ENCODE measurements at places on chromosomes 5 and 9. TPM values are rescaled to one million over a fixed set of nuclear protein-coding genes. Genes with fewer than 3 reads are reported as not detected.

ZNF454 gene
- total RNA-seq: 4.3 TPM

PCDHGA7 gene
- total RNA-seq: 2.8 TPM

DNA sequence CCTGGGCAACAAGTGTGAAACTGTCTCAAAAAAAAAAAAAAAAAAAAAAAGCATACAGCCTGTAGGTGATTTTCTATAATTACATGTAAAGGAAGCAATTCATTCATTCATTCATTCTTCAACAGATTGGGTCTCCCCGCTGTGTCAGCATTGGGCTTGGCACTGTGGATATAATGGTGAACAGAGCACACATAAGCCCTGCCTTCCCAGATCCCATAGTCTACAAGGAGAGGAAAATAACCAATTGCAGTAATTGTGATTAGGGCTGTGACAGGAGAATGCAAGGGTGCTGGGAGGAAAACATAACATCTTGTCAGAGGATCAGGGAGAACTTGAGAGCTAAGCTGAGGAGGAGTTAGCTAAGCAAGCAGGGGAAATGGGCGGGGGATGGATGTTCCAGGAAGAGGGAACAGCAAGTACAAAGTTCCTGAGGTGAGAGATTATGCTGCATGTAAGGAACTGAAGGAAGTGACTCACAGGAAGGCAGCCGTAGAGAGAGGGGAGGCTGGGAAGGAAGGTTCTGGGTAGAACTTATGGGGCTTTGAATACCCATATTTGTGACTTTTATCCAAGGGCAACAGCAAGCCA lies 24.0 kb upstream of the KLF9 start:
- H3K4me1 ChIP-seq: peaks cover 4% of the 10 kb centered on the region
- no peak overlapping the region for H3K27ac ChIP-seq
- H3K27me3 ChIP-seq: no peaks in the 10 kb centered on the region
- no peak overlapping the region for H3K4me3 ChIP-seq
- no peak for DNase-seq

GRCh38 chr5:91503321-91503720 lies 120.2 kb upstream of the ARRDC3 start:
- peaks cover 13% of the 10 kb centered on the region for H3K4me1 ChIP-seq
- H3K4me3 ChIP-seq: no peak overlapping the region
- no peaks in the 10 kb centered on the region for H3K27me3 ChIP-seq
- DNase-seq: no peak

GRCh38 chr5:114325541-114325940 lies 36.3 kb upstream of the KCNN2 start:
- no peaks in the 10 kb centered on the region for H3K4me1 ChIP-seq
- H3K27me3 ChIP-seq: no peaks in the 10 kb centered on the region
- peaks cover 6% of the 10 kb centered on the region for H3K36me3 ChIP-seq
- DNase-seq: no peak
- no peak overlapping the region for H3K27ac ChIP-seq

- H3K36me3 ChIP-seq: peaks cover 5% of the 10 kb centered on the region
- H3K4me1 ChIP-seq: peaks cover 84% of the 10 kb centered on the region
- H3K27me3 ChIP-seq: no peaks in the 10 kb centered on the region
- no peak overlapping the region for H3K27ac ChIP-seq
- no peak overlapping the region for H3K4me3 ChIP-seq
- no peak for DNase-seq
Measured at GRCh38 chr5:127335381-127335780, 44.8 kb downstream of the MEGF10 start.

- peaks cover 46% of the 10 kb centered on the region for H3K4me1 ChIP-seq
- H3K27me3 ChIP-seq: no peaks in the 10 kb centered on the region
- no peak overlapping the region for H3K27ac ChIP-seq
- DNase-seq: no peak
- no peaks in the 10 kb centered on the region for H3K36me3 ChIP-seq
Measured at GRCh38 chr5:158886086-158886485, 213.6 kb downstream of the EBF1 start.

- DNase-seq: no peak
- H3K4me3 ChIP-seq: no peak overlapping the region
- no peaks in the 10 kb centered on the region for H3K27me3 ChIP-seq
Measured at GRCh38 chr9:134222018-134222573, 57.7 kb upstream of the RNU6ATAC start.

C1QTNF2 gene
- 0.44 TPM for total RNA-seq

GRCh38 chr9:78035383-78035993 lies 3.9 kb upstream of the GNAQ start:
- H3K27me3 ChIP-seq: peaks cover 3% of the 10 kb centered on the region
- no peak for DNase-seq
- peaks cover 24% of the 10 kb centered on the region for H3K4me1 ChIP-seq
- H3K36me3 ChIP-seq: peaks cover 7% of the 10 kb centered on the region
- no peak overlapping the region for H3K4me3 ChIP-seq

DNA sequence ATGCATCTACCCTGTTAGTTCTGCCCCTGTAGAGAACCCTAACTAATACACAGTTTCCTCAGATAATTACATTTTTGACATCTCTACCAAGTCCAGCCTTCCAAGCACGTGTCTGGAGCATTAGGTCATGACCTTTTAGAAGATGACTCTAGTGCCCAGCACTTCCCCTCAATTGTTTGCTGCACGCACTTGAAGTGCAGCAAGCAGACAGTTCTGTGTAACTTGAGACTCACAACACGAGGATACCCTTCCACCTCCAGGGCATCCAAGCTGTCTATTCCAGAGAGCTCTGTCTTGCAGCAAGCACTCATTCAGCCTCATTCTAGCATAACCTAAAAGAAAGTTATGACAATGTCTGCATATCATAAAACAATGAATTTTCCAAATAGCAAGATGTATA lies 1410.5 kb upstream of the CDH18 start:
- no peaks in the 10 kb centered on the region for H3K27me3 ChIP-seq
- no peak overlapping the region for H3K4me3 ChIP-seq
- H3K4me1 ChIP-seq: peaks cover 4% of the 10 kb centered on the region
- no peaks in the 10 kb centered on the region for H3K36me3 ChIP-seq
- H3K27ac ChIP-seq: no peak overlapping the region

CSF1R gene
- 0.20 TPM for total RNA-seq

- no peak for DNase-seq
- H3K4me1 ChIP-seq: peaks cover 17% of the 10 kb centered on the region
- H3K4me3 ChIP-seq: no peak overlapping the region
- H3K36me3 ChIP-seq: no peaks in the 10 kb centered on the region
Measured at GRCh38 chr5:51621156-51621555, 237.9 kb downstream of the ISL1 start.

GFRA3 gene
- total RNA-seq: 1.3 TPM

GFI1B gene
- total RNA-seq: 0.41 TPM

RNF44 gene
- 233 TPM for total RNA-seq

C5orf52 gene
- not detected for total RNA-seq

DNA sequence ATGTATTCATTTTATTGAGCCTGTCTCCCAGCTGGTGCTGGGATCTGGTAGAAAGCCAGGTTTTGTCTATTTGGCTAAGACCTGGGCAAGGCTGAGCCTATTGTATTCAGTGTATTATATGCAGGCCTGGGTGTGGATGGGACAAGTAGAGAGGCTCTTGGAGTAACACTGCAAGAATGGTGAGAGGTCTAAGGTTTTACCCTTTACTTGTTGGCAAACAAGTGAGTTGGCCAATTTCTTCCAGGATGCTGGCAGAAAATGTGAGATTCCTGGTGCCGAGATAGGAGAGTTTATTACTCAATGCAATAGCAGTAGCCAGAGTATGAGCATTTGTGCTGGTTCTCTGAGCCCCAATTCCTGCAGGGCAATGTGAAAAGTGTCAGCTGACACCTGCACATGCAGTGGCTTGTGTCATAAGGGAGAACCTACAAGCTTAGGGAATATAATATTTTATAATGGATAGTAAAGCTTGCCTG lies 141.7 kb upstream of the PRLR start:
- H3K4me3 ChIP-seq: no peak overlapping the region
- H3K27me3 ChIP-seq: no peaks in the 10 kb centered on the region
- DNase-seq: no peak
- H3K4me1 ChIP-seq: peaks cover 9% of the 10 kb centered on the region
- H3K36me3 ChIP-seq: no peaks in the 10 kb centered on the region

GRCh38 chr5:113199122-113199905 lies 222.7 kb downstream of the DCP2 start:
- no peak for DNase-seq
- H3K4me3 ChIP-seq: no peak overlapping the region
- no peaks in the 10 kb centered on the region for H3K27me3 ChIP-seq
- H3K36me3 ChIP-seq: 0 out of 2 replicates have a peak, but pooled peaks cover 2% of the 10 kb centered on the region
- peaks cover 50% of the 10 kb centered on the region for H3K4me1 ChIP-seq
- H3K27ac ChIP-seq: peak overlapping the region; percentile 20

GRCh38 chr5:128199104-128199503 lies 115.5 kb downstream of the SLC12A2 start:
- no peak for DNase-seq
- H3K27ac ChIP-seq: no peak overlapping the region
- peaks cover 10% of the 10 kb centered on the region for H3K4me1 ChIP-seq
- H3K27me3 ChIP-seq: peaks cover 20% of the 10 kb centered on the region
- H3K4me3 ChIP-seq: no peak overlapping the region

- no peaks in the 10 kb centered on the region for H3K36me3 ChIP-seq
- DNase-seq: peak; percentile 13
- H3K4me3 ChIP-seq: no peak overlapping the region
- H3K27ac ChIP-seq: 0 out of 2 replicates have a peak overlapping the region, but pooled peaks have one; percentile 26
- H3K4me1 ChIP-seq: no peaks in the 10 kb centered on the region
- H3K27me3 ChIP-seq: no peaks in the 10 kb centered on the region
Measured at GRCh38 chr5:123344816-123345426, 78.3 kb downstream of the CEP120 start.

GRCh38 chr5:174307031-174307408 lies 261.5 kb downstream of the NSG2 start:
- H3K27me3 ChIP-seq: peaks cover 8% of the 10 kb centered on the region
- peaks cover 11% of the 10 kb centered on the region for H3K4me1 ChIP-seq
- no peak overlapping the region for H3K27ac ChIP-seq
- no peak for DNase-seq

GRCh38 chr5:114296191-114296590 lies 65.7 kb upstream of the KCNN2 start:
- no peak overlapping the region for H3K27ac ChIP-seq
- peaks cover 3% of the 10 kb centered on the region for H3K4me1 ChIP-seq
- peaks cover 14% of the 10 kb centered on the region for H3K36me3 ChIP-seq
- H3K4me3 ChIP-seq: no peak overlapping the region
- no peak for DNase-seq

DNA sequence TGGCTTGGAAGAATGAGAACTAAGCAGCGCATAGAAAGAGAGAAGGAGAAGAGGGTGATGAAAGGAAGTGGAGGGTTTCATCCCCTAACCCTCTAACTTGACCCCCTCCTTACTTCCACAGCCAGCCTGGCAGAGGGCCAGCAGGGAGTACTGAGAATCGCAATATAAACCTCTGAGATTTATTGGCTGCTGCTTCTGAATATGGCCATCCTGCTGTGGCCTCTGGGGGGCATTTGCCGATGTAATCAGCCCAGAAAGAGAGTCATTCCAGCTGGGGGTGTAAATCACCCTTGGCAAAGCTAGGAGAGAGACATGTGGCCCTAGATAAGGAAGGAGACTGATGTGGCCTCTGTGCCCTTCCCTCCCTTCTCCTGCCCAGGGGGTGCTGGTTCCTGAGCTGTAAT lies 960 bp upstream of the GFRA3 start:
- DNase-seq: no peak
- H3K27ac ChIP-seq: no peak overlapping the region
- peaks cover 48% of the 10 kb centered on the region for H3K27me3 ChIP-seq
- H3K36me3 ChIP-seq: no peaks in the 10 kb centered on the region

DNA sequence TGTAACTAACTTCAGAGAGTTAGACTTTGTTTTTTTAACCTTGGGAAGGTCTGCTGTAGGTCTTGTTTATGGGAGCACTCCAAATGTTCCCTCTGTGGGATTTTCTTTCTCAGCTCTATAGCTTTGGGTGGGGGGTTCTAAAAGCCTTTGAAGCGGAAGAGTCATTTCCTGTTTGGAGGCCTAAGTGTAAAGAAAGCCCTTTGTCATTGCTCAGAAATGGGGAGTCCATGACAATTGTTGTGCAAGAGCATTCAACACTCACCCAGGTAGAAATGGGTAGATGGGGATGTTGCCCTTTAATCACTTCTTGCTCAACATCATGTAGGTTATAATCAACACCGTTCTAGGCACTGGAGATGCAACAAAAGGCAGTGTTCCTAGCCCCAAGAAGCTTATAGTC lies 30.3 kb upstream of the MAST4 start:
- no peak overlapping the region for H3K27ac ChIP-seq
- no peaks in the 10 kb centered on the region for H3K27me3 ChIP-seq
- no peak overlapping the region for H3K4me3 ChIP-seq
- peaks cover 11% of the 10 kb centered on the region for H3K36me3 ChIP-seq
- peaks cover 27% of the 10 kb centered on the region for H3K4me1 ChIP-seq
- no peak for DNase-seq
